Astrocyte of the spinal cord (primary cell): ENCODE measurements at places on chromosomes 16 and 17.
A peak's percentile ranks its signal among the peaks of the same experiment; 100 is the strongest.

- no peak for DNase-seq
These were observed 282.4 kb upstream of the DYNLRB2 start for GRCh38 chr16:80258407-80258806.

GRCh38 chr17:77420095-77420803 lies 279.5 kb downstream of the SEC14L1 start:
- DNase-seq: no peak

GRCh38 chr16:56415875-56416274 lies 9.5 kb downstream of the AMFR start:
- DNase-seq: no peak

DNA sequence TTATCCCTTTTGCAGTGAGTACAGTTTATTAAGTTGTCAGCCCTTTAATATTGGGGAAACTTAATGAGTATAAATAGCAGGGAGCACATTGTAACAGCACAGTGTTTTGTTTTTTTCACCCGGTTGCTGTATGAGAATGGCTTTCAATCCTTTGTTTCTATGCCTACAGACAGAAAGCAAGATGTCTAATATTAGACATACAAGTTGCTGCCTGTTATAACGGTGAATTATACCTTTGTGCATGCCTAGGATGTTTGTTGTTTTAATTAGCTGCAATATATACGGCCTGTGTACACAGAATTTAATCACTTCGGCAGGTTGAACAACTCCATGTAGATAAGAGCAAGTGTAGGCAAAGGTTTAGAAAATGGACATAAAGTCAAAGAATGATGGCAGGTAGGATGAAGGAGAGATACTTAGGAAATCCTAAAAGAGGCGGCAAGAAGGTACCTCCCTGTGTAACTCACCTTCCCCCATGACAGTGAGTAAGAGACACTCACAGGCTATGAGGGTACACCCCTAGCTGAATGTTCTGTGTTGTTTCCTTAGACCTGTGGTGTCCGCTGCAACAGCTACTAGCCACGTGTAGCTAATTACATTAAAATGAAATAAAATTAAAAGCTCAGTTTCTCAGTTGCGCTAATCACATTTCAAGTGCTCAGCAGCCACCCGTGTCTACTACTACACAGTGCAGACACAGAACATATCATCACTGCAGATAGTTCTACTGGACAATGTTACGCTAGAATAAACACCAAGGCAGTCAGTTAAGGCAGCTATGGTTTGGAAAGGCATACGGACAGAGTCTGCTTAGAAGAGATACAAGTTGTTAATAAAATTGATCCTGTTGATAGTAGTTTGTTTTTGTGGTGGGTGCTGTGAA lies 10.9 kb downstream of the SLC7A6OS start:
- no peak for DNase-seq

GRCh38 chr17:82077617-82078358 lies 12.2 kb upstream of the DUS1L start:
- DNase-seq: no peak

GRCh38 chr17:30354701-30355100 lies 20.8 kb upstream of the TMIGD1 start:
- DNase-seq: no peak

GRCh38 chr16:24537474-24538337 lies 1.7 kb upstream of the RBBP6 start:
- DNase-seq: no peak

DNA sequence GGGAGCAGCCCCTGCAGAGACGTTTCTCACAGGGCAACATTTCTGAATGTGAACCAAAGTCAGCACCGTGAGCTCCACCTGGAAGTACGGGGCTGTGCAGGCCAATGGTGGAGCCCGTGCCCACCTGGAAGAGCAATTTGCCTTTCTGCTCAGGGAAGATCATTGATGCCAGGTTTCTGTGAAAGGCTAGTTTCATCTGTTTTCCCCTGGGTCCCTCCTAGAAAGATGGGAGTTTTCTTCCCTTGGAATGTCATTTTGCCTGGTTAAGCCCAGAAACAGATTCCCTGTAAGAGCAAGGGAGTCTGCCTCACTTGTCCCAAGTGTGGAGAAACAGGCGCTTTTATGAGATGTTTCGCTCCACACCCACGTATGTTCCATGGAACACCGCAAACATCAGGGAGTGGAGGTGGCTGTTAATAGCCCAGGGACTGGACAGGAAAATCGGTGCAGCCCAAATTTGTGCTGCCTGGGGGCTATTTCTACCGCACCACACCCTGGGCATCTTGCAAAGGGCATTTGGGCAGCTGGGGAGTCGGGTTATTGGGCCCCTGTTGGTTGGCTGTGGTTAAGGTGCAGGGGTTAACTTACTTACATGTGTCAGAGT lies 2.6 kb downstream of the SLC6A4 start:
- no peak for DNase-seq

- no peak for DNase-seq
These were observed 34.9 kb upstream of the RGS9 start for GRCh38 chr17:65102235-65102634.

- no peak for DNase-seq
These were observed 128.8 kb downstream of the RAP1GAP2 start for GRCh38 chr17:2925011-2925410.

DNA sequence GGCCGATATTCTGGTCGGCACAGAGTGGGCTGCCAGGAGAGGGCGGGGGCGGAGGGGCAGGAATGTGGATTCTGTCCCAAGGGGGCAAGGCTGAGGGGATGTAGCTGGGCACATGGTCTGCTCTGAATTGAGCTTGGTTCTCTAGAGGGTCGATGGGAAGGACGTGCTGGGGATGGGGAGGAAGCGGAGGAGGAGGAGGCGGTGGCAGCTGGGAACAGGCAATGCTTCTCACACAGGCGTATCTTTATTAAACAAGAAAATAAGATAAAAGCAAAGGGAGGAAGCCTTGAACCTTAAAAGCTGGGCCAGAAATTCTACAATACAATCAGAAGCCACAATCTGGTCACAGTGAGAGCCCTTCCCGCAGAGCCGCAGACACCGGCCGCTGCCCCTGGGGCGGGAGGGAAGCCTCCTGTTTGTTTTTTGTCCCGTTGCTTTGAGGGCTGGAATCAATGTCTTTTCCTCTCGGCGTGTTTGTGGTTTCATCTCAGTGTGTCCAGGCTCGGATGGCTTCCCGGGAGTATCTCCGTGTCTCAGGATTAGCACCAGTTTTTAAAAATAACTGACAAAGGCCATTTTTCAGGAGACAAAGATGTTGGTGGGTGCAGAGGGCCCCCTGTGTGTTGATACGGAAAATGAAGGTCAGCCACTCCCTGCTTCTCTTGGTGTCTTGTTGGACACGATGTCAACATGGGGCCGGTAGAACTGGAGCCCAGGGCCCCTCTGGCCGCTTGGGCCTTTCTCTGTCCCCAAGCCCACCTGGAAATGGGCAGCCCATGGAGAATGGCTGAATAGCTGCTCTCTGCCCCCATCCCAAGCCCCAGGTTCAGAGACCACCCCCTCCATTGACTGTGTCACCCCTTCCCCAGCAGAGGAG lies 12.3 kb upstream of the SLC7A5 start:
- DNase-seq: no peak

- DNase-seq: no peak
These were observed 26.3 kb downstream of the NLRP1 start for GRCh38 chr17:5557990-5558389.

- DNase-seq: peak; percentile 26
These were observed 468 bp downstream of the FLYWCH2 start for GRCh38 chr16:2883458-2883908.

DNA sequence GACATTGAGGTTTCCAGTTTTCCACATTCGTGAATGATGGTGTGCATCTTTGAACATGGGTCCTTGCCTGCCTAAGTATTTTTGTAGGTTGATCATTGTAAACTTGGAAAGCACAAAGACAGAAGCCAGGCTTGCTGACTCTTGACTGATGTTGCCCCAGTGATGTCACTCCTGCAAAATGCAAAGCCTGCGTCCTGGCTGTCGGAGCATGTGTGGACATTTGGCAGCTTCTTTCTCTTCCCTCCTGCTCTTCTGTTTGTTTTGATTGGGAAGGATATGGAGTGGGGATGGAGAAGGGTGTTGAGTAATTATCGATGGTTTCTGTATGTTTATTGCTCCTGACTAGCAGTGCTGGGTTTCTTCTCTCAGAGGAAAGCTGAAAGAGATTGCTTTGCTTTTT lies 3.2 kb downstream of the NDE1 start:
- DNase-seq: peak; percentile 74

GRCh38 chr16:4465977-4466779 lies 8.2 kb downstream of the NMRAL1 start:
- no peak for DNase-seq

GRCh38 chr17:76268991-76269981 lies 4.1 kb downstream of the UBALD2 start:
- no peak for DNase-seq

DNA sequence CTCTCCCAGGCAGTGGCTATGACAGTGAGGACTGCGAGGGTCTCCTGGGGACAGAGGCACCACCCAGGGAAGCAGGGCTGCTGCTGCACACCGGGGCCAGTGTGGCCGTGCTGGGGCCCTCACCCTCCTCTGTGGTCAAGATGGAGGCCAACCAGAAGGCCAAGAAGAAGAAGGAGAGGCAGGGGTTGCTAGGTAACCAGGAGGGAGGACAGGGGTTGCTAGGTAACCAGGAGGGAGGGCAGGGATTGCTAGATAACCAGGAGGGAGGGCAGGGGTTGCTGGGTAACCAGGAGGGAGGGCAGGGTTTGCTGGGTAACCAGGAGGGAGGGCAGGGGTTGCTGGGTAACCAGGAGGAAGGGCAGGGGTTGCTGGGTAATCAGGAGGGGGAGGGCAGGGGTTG lies 55.2 kb downstream of the ACTG1 start:
- no peak for DNase-seq

DNA sequence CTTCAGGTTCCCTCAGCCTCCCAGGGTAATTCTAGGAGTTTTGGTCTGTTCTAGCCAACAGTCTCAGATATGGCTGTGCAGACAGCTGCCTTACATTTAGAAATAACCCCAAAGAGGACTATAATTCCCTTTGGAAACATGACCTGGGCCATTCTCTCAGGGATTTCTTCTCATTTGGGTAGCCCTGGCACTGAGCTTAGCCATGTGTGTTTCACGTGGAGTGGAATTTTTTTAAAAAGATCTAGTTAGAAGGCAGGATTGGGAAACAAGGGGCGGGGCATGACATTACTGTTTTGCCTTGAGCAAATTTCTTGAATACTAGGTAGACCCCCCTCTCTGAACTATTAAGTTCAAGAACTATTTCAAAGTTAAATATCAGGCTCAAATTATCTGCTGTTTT lies 29.6 kb upstream of the MRC2 start:
- DNase-seq: no peak

GRCh38 chr16:82344157-82344556 lies 174.1 kb upstream of the MPHOSPH6 start:
- no peak for DNase-seq

DNA sequence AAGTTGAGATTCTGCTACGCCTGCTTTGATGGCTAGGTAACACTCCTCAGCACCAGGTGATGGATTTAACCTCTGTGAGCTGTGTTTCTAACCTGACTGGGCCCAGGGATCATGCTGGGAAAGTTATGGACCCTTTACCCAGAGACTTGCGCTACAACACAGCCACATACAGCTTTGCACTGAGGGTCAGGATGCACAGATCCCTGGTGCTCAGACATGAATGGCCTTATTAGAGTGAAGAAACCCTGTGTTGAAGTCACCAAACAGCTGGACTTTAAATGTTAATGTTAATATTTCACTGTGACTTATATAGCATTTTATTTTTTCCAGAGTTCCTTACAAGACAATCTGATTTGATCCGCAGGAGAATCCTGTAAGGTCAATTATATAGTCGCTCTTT lies 114.3 kb downstream of the MSI2 start:
- no peak for DNase-seq

- no peak for DNase-seq
These were observed 22.6 kb upstream of the KIFC3 start for GRCh38 chr16:57824888-57825287.

GRCh38 chr17:77445760-77446532 lies 305.2 kb downstream of the SEC14L1 start:
- DNase-seq: no peak

DNA sequence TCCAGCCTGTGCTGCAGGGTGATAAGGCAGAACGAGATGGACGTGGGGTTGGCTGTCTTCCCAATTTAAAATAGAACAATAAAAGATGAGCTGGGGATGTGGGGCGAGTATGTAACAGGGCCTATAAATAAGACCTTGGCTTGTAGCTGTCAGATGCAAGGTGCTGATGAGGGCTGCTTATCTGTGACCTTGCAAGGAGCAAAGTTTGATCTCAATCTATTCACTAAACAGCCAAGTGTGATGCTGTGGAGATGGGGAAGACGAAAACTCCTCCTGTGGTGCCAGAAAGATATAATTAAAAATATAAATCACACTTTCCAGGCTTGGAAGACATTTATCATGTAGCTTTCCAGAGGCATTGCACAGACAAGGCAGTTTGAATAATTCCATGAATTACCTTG lies 26.7 kb upstream of the TEX2 start:
- no peak for DNase-seq

DNA sequence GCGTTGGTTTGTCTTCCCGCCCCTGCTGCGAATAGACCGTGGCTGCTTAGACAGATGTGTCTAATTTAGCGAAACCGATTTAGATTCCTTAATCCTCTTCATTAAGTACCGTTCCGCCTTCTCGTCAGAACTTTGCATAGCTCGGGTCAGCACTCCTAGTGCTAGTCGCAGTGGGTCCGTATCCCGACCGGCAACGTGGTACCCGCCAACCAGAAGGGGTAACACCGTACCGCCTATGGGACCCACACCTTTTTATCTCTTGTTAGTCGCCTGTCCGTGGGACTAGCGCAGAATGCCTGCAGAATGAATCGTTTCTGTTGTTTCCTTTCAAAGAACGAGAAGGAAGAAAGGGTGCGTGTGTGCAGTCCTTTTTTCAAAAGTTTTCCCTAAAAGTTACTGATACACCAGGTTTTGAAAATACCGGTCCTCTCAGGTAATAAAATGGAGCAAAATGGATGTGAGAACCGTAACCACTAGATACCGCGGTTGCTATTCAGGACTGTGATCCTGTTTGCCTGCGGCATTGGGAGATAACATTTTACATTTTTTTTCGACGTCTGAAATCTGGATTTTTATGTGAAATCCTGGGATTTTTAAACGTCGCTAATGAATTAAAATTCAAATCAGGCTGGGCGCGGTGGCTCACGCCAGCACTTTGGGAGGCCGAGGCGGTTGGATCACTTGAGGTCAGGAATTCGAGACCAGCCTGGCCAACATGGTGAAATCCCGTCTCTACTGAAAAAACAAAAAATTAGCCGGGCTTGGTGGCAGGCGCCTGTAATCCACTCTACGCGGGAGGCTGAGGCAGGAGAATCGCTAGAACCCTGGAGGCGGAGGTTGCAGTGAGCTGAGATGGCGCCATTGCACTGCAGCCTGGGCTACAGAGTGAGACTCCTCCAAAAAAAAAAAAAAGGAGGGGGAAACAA lies 998 bp upstream of the SRSF1 start:
- no peak for DNase-seq
